ENCODE measurements at places on chromosomes 5 and 9. TPM values are rescaled to one million over a fixed set of nuclear protein-coding genes. Genes with fewer than 3 reads are reported as not detected.

DNA sequence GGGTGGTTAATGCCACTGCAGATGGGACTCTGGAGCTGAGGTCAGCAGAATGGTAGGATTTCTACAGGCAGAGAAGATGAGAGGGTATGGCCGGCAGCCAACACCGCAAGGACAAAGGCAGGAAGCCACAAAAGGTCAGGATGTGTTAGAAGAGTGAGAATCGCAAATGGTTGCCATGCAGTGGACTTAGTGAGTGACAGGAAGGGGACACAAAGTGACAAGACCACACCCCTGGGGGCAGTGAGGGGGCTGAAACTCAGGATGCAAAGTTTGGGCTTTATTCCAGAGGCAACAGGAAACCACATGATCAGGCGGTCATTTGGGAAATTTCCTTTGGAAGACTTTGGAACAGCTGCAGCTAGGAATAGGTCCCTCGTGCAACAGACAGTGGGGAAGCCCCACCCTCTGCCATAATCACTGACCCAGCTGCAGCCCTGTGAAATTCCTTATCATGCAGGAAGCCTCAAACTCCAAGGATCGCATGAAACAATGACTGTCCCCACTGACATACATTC is 14.2 kb upstream of the CCDC180 start:
- H3K27me3 ChIP-seq, result no peaks in the 10 kb centered on the region
- DNase-seq, result no peak
- no peaks in the 10 kb centered on the region for H3K4me1 ChIP-seq
- no peak overlapping the region for H3K27ac ChIP-seq
- H3K36me3 ChIP-seq, result no peaks in the 10 kb centered on the region

PWWP2A gene
- 41.4 TPM for total RNA-seq

- no peak for DNase-seq
- H3K27me3 ChIP-seq, result no peaks in the 10 kb centered on the region
- no peak overlapping the region for H3K4me3 ChIP-seq
- H3K4me1 ChIP-seq, result peaks cover 19% of the 10 kb centered on the region
These were observed 247.5 kb downstream of the MARCHF11 start for GRCh38 chr5:15932066-15932465.

DNA sequence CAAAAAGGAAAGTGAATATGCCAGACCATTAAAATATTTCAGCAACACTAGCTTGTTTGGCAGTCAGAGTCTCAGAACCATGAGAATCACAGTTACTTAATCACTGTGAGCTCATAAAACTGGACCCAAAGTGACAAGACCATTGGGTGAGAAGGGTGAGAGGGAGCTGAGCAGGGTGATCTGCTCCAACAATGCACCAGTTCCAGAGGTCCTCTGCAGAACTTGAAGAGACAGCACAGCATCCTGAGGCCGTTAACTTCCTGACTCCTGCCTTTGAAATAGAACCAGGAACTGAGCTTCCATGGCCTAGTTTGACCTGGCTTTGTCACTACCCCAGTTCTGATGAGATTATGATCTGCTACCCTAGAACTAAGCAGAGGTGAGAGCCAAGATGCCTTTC is 57.4 kb downstream of the NFIB start:
- DNase-seq, result no peak
- H3K4me1 ChIP-seq, result peaks cover 5% of the 10 kb centered on the region
- H3K36me3 ChIP-seq, result no peaks in the 10 kb centered on the region

DNA sequence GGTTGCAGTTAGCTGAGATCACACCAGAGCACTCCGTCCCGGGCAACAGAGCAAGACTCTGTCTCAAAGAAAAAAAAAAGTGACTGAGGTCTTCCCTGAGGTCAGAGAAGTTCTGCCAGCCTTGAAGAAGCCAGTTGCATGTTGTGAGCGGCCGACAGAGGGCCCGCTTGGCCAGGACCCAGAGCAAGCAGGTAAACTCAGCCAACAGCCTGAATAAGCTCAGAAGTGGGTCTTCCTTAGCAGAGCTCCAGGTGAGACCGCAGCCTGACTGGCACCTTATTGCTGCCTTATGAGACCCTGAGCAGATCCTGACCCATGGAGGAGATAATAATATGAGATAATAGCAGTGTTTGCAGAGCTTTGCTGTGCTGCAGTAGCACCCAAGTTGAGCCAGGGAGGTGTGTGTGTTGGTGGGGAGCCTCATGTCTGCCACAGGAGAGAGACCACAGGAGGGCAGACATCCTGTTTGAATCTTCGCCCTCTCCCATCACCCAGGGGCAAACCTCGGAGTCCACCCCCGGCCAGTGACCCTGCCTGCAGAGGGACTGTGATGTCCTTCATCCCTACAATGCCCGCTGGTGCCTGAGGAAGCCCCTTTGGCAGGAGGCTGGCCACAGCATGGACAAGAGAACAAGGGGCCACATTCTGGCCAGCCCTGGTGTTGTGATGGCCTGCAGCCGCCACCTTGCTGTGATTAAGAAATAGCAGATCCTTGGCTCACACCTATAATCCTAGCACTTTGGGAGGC is 10.8 kb upstream of the BARX1 start:
- no peak overlapping the region for H3K4me3 ChIP-seq
- no peaks in the 10 kb centered on the region for H3K27me3 ChIP-seq
- peaks cover 8% of the 10 kb centered on the region for H3K4me1 ChIP-seq

GRCh38 chr9:23769307-23769935 is 56.6 kb downstream of the ELAVL2 start:
- H3K27me3 ChIP-seq, result no peaks in the 10 kb centered on the region
- DNase-seq, result peak; percentile 64
- H3K4me1 ChIP-seq, result peaks cover 15% of the 10 kb centered on the region
- H3K36me3 ChIP-seq, result no peaks in the 10 kb centered on the region
- no peak overlapping the region for H3K4me3 ChIP-seq
